ENCODE measurements at places on chromosomes 6 and 20.

DNA sequence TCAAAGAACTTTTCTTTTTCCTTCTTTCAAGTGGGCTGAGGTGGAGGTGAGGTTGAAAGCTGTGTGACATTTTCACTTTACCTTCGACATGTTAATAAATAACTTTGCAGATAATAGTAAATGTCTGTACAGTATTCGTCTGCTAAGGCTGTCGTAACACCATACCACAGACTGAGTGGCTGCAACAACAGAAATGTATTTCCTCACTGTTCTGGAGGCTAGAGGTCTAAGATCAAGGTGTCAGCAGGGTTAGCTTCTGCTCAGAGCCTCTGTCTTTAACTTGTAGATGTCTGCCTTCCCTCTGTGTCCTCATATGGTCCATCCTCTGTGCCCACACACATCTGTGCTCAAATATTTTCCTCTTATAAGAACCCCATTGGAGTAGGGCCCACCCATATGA, 14.9 kb downstream of the PHACTR2 start:
- no peak for DNase-seq

DNA sequence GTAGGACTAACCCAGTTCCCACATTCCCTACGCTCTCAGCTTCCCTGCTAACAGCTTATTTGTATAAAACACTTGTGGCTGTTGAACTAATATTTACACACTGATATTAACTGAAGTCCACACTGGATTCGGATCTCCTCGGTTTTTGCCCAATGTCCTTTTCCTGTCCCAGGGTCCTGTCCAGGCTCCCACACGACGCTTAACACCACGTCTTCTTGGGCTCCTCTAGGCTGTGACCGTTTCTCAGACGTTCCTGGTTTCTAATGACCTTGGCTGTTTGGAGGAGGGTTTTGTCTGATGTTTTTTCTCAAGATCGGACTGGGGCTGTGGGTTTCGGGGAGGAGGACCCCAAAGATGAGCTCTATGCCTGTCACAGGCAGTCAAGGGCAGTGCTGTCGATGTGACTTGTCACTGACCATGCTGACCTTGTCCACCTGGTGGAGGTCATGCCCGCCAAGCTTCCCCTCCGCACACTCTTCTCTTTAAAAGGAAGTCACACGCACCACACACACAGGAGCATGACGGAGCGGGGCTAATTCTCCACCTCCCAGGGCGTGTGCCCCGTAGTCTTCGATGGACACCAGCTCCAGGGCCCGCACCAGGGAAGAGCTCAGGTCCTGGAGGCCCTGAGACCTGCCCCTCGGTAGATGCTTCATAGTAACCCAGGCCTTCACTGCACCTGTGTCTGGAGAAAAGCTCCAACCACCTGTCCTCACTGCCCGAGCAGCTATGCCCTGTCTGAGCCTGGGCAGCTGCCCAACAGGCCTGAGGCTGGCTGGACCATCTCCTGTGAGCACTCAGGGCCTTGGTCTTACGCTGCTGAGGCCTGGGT, 72.0 kb downstream of the TTLL2 start:
- DNase-seq, result no peak

GRCh38 chr20:63877755-63878470, 12.8 kb downstream of the TPD52L2 start:
- no peak for DNase-seq

GRCh38 chr20:38012332-38012731, 20.9 kb downstream of the TTI1 start:
- no peak for DNase-seq

- no peak for DNase-seq
These were observed 117.6 kb downstream of the SULF2 start for GRCh38 chr20:47667531-47668312.

DNA sequence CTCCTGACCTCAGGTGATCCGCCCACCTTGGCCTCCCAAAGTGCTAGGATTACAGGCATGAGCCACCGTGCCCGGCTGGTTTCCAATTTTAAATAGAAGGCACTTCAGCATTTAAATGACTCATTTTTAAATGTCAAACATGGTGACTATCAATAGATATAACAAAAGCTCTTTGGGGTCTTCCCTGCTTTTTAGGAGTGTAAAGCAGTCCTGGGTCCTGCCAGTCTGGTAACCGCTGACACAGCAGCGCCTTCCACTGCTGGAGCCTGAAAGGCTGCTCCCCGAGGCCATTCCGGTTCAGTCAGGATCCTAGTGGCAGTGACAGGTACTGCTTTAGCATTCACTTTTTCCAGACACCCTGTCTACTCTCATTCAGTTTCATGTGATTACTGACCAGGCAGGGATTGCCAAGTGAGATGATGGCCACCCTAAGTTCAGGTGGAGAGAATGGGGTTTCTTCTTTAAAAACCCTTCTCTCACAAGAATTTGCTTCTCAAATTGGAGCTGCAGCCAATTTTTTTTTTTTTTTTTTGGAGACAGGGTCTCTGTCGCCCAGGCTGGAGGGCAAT, 5.1 kb downstream of the DIDO1 start:
- DNase-seq, result no peak

Data from activated T-helper 9 cell treated with anti-CD3 and anti-CD28 coated beads, Interleukin-2, amount 50 U/mL, for 16 hours (primary cell).